ENCODE measurements at places on chromosomes 11 and 22.

DNA sequence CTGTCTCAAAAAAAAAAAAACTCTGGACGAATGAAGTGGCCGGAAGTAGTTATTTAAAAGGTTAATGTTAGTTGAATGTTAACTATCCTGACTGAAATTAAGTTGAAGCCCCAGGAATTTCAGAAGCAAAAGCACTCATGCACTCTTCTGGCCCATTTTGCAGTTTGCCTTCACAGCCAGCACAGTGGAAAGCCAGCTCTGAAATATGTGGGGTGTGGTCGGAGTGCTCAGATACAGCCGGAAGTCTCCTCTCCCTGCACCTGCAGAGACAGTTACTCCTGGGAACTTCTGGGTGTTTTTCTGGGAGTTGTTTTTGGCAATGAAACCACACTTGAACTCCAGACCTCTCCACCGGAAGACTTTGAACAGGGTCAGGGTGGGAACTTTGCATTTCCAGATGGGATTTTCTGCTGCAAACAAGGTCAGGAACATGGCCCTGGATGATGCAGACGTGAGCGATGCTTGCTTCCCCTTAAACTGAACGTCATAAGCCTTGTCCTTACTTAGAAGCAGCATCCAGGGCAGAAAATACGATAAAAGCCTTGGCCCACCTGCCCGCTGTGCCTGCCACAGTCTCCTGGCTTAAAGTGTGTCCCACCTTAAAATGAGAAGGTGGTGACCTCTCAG lies 21.5 kb upstream of the CABP2 start:
- no peak for DNase-seq
- no peaks in the 10 kb centered on the region for H3K4me1 ChIP-seq
- H3K27ac ChIP-seq: no peak overlapping the region
- H3K4me3 ChIP-seq: no peak overlapping the region
- no peaks in the 10 kb centered on the region for H3K36me3 ChIP-seq
- no peaks in the 10 kb centered on the region for H3K27me3 ChIP-seq

DNA sequence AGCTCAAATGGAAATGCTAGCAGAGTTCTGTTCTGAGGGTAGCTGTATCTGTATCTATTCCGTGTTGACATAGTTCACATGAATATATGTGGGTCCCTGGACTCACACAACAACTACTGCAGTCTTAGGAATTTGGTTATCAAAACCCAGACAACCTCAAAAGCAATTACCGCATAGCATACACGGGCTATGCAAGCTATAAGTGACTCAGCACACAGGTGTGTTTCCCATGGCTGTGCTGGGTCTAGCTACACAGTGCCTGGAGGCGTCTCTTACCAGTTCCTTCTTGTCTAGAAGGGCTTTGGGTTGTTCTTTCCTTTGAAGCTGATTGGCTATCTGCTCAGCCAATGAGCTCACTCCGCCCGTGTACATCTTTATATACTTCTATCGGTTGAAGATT lies 98.2 kb upstream of the BID start:
- DNase-seq: no peak
- H3K4me3 ChIP-seq: no peak overlapping the region
- no peaks in the 10 kb centered on the region for H3K4me1 ChIP-seq
- no peak overlapping the region for H3K27ac ChIP-seq

DNA sequence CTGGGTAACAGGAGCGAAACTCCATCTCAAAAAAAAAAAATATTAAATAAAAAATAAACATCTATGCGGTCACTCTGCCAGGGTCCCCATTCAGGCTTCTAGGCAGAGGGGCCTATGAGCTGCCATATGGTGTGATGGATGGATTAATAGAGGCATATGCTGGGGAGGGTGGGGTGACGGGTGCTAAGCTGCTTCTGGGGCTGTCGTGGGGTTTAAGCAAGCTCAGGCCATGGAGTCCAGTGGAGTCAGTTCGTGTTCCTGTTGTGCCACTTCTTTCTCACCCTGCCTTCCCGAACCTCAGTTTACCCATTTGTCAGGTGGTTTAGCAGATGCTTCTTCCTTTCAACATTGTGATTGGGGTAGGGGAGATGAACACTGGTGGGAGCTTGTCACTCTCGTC lies 9.0 kb upstream of the GRAMD4 start:
- no peaks in the 10 kb centered on the region for H3K27me3 ChIP-seq
- no peak for DNase-seq
- H3K36me3 ChIP-seq: no peaks in the 10 kb centered on the region
- H3K4me1 ChIP-seq: peaks cover 6% of the 10 kb centered on the region
- H3K4me3 ChIP-seq: no peak overlapping the region
- H3K27ac ChIP-seq: no peak overlapping the region

GRCh38 chr11:85685820-85686459 lies at the start of gene CCDC89:
Gene CCDC89, minus strand, starts transcription at chr11:85686195. Its CDS starts 65 bp downstream, at chr11:85686130.
- no peaks in the 10 kb centered on the region for H3K27me3 ChIP-seq
- H3K36me3 ChIP-seq: no peaks in the 10 kb centered on the region
- H3K4me3 ChIP-seq: no peak within 1 kb of the TSS
- DNase-seq: no peak
- H3K4me1 ChIP-seq: peaks cover 3% of the 10 kb centered on the region
- H3K27ac ChIP-seq: no peak within 1 kb of the TSS

DNA sequence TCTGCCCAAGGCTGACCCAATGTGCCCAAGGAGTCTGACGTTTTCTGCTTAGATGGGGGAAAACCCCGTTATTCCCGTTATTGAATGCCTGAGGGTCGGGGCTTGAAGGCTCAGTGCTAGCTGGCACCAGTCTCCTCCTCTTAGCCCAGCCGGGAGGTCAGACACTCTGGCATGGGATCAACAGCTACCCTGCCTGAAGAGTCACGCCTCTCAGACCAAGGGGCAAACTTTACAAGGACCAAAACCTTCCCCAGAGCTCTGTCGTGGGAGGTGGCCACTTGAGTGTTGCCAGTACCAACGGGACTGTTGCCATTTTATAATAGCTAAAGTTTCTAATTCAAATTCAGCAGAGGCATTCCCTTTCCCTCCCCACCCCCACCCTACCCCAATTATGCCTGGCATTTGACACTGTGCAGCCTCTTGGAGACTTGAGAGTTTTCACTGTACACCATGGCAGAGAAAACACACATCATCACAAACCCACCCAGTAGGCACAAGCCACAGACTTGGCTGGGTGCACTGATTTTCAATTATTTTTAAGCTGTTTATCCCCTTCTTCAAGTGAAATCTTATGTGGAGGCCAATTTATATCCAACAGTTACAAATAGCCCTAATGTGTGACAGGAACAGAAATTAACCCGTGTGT lies 137.5 kb upstream of the SYT13 start:
- H3K4me1 ChIP-seq: no peaks in the 10 kb centered on the region
- DNase-seq: no peak
- no peaks in the 10 kb centered on the region for H3K36me3 ChIP-seq
- H3K4me3 ChIP-seq: no peak overlapping the region
- H3K27me3 ChIP-seq: no peaks in the 10 kb centered on the region
- no peak overlapping the region for H3K27ac ChIP-seq

- peaks cover 4% of the 10 kb centered on the region for H3K4me1 ChIP-seq
- H3K4me3 ChIP-seq: no peak overlapping the region
- DNase-seq: no peak
- no peaks in the 10 kb centered on the region for H3K36me3 ChIP-seq
- peaks cover 60% of the 10 kb centered on the region for H3K27me3 ChIP-seq
Measured at GRCh38 chr11:2558397-2558796, 113.6 kb downstream of the KCNQ1 start.

DNA sequence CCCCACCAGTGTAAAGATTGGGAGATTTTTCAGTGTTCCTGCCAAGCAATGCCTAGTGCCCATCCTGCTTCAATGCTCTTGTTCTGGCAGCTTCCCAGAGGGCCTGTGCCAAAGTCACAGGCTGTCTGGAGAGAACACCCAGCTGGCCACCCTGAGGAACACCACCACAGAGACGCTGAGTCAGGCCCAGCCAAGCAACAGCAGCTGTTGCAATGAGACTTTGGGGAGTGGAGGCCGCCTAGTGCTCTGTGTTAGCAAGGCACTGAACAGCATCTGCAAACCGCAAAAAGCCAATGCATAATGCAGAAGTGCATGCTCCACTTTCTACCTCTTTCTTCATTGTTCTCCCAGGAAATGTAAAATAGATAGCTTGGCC lies 168.1 kb downstream of the NXPE2 start:
- no peak overlapping the region for H3K27ac ChIP-seq
- no peaks in the 10 kb centered on the region for H3K4me1 ChIP-seq
- H3K36me3 ChIP-seq: no peaks in the 10 kb centered on the region
- H3K4me3 ChIP-seq: no peak overlapping the region
- no peaks in the 10 kb centered on the region for H3K27me3 ChIP-seq

DNA sequence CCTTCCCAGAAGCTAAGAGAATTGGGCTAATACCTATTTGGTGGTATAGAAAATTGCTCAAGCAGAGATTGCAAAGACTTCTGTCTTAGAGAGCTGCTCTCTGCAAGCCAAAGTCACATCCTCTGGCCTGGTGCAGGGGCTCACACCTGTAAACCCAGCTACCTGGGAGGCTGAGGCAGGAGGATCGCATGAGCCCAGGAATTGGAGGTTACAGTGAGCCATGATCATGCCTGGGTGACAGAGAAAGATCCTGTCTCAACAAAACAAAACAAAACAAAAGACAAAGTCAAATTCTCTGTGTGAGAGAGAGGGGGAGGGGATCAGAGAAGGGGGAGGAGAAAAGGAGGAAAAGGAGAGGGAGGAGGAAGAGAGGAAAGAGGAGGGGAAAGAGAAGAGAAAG lies 15.0 kb upstream of the EXPH5 start:
- no peak overlapping the region for H3K4me3 ChIP-seq
- no peaks in the 10 kb centered on the region for H3K27me3 ChIP-seq

GRCh38 chr11:118223570-118223969 lies 1.2 kb downstream of the JAML start:
- no peaks in the 10 kb centered on the region for H3K36me3 ChIP-seq
- no peak overlapping the region for H3K4me3 ChIP-seq
- no peaks in the 10 kb centered on the region for H3K4me1 ChIP-seq
- H3K27ac ChIP-seq: no peak overlapping the region
- DNase-seq: no peak

- no peak for DNase-seq
- no peak overlapping the region for H3K27ac ChIP-seq
- no peaks in the 10 kb centered on the region for H3K36me3 ChIP-seq
- H3K4me1 ChIP-seq: no peaks in the 10 kb centered on the region
Measured at GRCh38 chr11:117772360-117772759, 24.7 kb downstream of the DSCAML1 start.

DNA sequence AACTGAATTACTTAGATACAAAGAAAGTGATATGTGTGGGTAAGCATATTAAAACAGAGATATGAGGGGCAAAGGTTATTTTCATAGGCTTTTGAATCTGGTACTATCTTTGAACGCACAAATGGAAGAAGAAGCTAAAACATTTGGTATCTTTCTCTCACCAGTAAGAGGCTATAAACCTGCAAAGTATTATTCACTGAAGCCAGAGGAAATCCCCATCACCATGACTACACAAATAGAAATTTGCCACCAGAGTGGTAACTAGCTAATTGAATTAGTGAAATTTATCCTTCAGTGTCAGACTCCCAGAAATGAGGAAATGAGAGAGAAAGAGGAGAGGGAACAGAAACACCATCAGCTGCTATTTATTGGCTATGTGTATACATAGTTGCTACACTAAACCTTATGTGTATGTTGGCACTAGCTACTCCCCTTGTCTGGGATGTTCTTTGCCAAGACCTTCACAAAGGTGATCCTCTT lies 503.4 kb downstream of the DLG2 start:
- no peak overlapping the region for H3K4me3 ChIP-seq
- DNase-seq: no peak
- no peak overlapping the region for H3K27ac ChIP-seq
- no peaks in the 10 kb centered on the region for H3K27me3 ChIP-seq
- H3K36me3 ChIP-seq: no peaks in the 10 kb centered on the region

- no peaks in the 10 kb centered on the region for H3K4me1 ChIP-seq
- DNase-seq: no peak
- H3K27me3 ChIP-seq: no peaks in the 10 kb centered on the region
- H3K36me3 ChIP-seq: no peaks in the 10 kb centered on the region
- no peak overlapping the region for H3K27ac ChIP-seq
- H3K4me3 ChIP-seq: no peak overlapping the region
Measured at GRCh38 chr11:115993590-115993989, 489.4 kb upstream of the CADM1 start.

GRCh38 chr22:43110444-43110926 lies at the start of gene BIK:
Gene BIK, plus strand, starts transcription at chr22:43110750. Its CDS starts 13,273 bp downstream, at chr22:43124023.
- peak within 1 kb of the TSS; percentile 65 for H3K4me3 ChIP-seq
- no peaks in the 10 kb centered on the region for H3K4me1 ChIP-seq
- no peaks in the 10 kb centered on the region for H3K36me3 ChIP-seq
- no peak for DNase-seq
- H3K27ac ChIP-seq: no peak within 1 kb of the TSS

DNA sequence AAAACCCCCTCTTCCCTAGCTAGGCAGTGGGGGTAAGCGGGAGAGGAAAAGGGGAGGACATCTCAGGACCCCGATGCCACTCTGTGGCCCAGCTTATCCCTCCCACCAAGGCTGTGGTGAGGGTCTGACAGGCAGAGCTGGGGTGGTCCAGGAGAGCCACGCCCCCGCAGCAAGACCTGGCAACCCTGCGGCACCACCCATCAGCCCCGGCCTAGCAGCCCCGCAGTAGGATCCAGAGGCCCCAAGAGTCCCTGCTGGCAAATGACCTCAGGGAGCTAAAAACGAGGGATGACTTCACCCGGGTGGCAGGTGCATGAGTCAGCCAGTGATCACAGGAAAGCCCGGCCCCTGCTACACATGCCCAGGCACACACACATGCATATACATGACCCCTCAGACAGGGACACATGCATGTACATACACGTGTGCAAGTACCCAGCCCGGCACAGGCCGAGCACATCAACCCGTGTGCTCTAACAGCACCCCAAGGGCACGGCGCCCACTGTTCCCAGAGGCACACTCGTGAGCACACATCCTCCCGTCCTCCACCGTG lies 32.3 kb downstream of the ARVCF start:
- no peak for DNase-seq
- no peak overlapping the region for H3K4me3 ChIP-seq
- peaks cover 2% of the 10 kb centered on the region for H3K36me3 ChIP-seq

DNA sequence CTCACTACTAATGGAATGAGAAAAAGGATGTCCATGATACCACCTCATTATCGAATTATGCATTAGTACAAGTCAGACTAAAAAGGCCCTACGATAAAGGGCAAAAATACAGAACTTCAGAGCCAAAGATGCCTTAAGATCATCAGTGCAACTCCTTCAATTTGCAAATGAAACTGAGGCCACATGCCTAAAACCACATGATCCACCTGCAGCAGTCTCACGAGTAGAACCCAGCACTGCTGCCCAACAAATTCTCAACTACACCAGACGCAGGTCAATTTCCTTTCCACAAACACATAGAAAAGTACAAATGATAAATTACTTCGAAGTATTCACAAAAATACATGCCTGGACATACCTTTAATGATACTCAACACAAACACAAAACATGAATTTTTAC lies 20.1 kb downstream of the KMT5B start:
- no peak overlapping the region for H3K27ac ChIP-seq
- H3K4me3 ChIP-seq: no peak overlapping the region
- DNase-seq: no peak
- H3K27me3 ChIP-seq: no peaks in the 10 kb centered on the region
- H3K4me1 ChIP-seq: peaks cover 5% of the 10 kb centered on the region
